ENCODE measurements at places on chromosomes 2 and 18.
A peak's percentile ranks its signal among the peaks of the same experiment; 100 is the strongest.

DNA sequence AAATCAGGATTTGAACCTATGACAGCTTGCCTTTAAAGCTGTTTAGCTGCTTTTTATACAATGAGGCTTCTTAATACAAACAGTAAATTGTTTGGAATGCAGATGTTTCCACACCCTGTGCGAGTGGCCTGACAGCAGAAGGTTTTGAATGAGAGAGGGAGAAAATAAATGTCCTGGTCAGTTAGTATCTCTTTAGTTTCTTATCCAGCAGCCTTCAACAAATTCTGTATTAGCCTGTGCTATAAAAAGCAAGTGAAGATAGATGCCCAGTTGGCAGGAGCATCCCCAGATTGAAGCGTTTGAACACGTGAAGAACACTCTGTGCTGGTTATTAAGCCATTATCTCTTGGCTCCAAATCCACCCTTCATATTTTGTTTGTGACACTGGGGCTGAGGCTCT lies 70.6 kb downstream of the CERS6 start:
- DNase-seq, result no peak

GRCh38 chr18:61132031-61132430 lies 201.2 kb upstream of the CDH20 start:
- DNase-seq, result no peak

GRCh38 chr2:127080938-127081755 lies 25.8 kb downstream of the BIN1 start:
- DNase-seq, result peak; percentile 44

DNA sequence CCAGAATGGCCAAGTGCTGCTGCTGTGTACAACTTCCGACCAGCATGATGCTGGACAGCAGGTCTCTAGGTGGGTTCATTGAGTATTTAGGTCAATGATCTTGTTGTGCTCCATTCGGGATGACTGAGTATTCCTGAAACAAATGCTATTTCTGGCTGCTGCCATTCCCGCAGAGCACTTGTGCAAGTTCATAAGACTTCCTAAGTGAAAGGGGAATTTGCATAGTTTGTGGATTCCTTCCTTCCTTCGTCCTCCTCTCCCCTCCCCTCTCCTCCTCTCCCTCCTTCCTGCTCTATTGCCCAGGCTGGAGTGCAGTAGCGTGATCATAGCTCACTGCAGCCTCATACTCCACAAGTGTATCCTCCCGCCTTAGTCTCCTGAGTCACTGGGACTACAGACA lies 40.4 kb downstream of the LDLRAD4 start:
- DNase-seq, result no peak

Measured in stimulated activated CD4-positive, alpha-beta T cell treated with anti-CD3 and anti-CD28 coated beads, Interleukin-12 subunit alpha, Interleukin-12 subunit beta, amount 100 ng/mL, for 24 hours (primary cell).